ENCODE measurements at places on chromosomes 5 and 9. TPM values are rescaled to one million over a fixed set of nuclear protein-coding genes. Genes with fewer than 3 reads are reported as not detected.

DNA sequence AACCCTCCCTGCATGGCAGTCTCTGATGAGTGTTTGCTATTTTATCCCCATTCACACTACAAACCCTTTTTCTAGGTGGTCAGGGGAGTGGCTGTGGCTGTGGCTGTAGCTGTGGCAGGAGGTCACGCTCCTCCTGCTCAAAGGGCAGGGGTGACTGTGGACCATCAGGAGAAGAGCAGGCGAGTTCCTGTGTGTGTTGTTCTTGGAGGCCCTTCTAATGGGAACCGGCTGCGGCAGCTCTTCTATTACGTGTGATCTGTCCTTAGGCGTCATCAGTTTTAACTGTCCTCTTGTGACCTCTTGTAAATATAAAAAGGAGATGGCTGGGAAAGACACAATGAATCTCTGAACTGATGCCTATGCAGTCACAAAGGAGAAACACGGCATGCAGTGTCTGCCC lies 65.1 kb downstream of the ANKH start:
- no peak for DNase-seq
- H3K27ac ChIP-seq: no peak overlapping the region
- H3K4me1 ChIP-seq: peaks cover 35% of the 10 kb centered on the region
- H3K36me3 ChIP-seq: no peaks in the 10 kb centered on the region
- no peaks in the 10 kb centered on the region for H3K27me3 ChIP-seq
- H3K4me3 ChIP-seq: no peak overlapping the region

PRDM9 gene
- total RNA-seq: not detected

DNA sequence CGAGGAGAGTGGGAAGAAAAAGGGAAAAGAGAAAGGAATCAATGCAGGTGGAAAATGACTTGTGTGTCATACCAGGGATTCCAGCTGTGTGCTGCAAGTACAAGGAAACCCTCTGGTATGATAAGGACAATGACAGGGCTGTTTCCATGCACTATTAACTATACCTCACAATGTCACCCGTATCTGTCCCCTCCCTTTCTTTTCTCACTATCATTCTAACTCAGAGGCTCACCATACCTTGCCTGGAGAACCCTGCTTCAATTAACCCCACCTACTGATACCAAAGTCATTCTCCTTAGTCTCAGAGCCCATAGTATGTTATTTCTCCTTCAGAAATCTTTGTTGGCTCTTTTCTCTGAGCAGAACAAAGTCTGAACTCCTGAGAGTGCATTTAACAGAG lies 236.2 kb upstream of the NREP start:
- H3K27me3 ChIP-seq: no peaks in the 10 kb centered on the region
- no peaks in the 10 kb centered on the region for H3K36me3 ChIP-seq
- no peak overlapping the region for H3K4me3 ChIP-seq
- no peak overlapping the region for H3K27ac ChIP-seq

- H3K36me3 ChIP-seq: peaks cover 10% of the 10 kb centered on the region
- no peak for DNase-seq
- peaks cover 39% of the 10 kb centered on the region for H3K4me1 ChIP-seq
- no peak overlapping the region for H3K4me3 ChIP-seq
- no peak overlapping the region for H3K27ac ChIP-seq
Observed at GRCh38 chr9:35656348-35656747, 1.5 kb downstream of the RMRP start.

DNA sequence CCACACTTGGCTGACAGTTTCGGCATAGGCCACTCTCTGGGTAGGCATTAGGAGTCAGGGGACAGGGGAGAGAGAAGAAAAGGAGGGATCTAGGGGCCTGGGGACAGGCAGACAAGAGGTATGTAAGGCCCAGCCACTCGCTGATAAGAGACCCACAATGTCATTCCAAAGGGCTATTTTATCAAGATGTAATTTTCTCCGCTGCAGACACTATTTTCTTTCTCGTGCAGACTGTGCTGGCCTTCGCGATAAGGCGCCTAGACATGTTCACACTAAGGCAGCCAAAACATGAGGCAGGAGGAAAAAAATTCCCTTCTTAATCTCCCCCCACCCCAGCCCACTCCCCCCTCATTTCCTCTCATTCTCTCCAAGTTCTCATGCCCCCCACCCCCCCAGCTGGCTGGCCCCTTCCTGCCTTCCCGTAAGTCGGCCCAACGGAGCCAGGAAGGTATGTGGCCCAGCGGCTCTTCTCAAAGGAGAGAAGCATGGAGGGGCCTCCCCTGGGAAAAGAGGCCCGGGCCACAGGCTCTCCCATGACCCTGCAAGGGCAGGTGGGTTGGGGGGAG lies 44.9 kb upstream of the SYNPO start:
- peaks cover 13% of the 10 kb centered on the region for H3K4me1 ChIP-seq
- no peak overlapping the region for H3K4me3 ChIP-seq
- H3K27ac ChIP-seq: no peak overlapping the region

EFNA5 gene
- total RNA-seq: 0.22 TPM

Measured in HCT116 (cell line).